Left cardiac atrium (tissue), 4 donors: ENCODE measurements at places on chromosomes 5 and 9.

DNA sequence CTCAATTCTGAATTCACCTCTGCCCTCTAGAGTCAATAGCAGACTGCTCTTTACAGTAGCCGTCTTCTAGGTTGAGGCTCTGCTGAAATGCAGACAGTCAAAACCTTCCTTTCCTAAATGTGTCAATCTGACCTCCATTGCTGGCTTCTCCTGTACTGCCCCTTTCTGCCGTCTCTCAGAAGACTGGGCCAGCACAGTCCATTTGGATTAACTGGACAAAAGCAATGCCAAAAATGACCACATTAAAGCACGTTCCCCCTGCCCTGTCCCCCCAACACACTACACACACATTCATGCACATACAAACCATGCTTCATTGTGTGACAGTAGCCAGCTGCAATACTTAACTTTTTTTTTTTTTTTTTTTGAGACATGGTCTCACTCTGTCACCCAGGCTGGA lies 130.2 kb upstream of the LIFR start:
- DNase-seq: no peak

- DNase-seq: peak; percentile 45
Measured at GRCh38 chr9:14344053-14344524, 30.1 kb upstream of the NFIB start.

GRCh38 chr9:87337335-87338087 lies 160.2 kb upstream of the DAPK1 start:
- DNase-seq: no peak

GRCh38 chr5:1107167-1108022 lies 4.5 kb downstream of the SLC12A7 start:
- DNase-seq: no peak

- no peak for DNase-seq
Measured at GRCh38 chr9:88773627-88774244, 217.5 kb upstream of the S1PR3 start.

DNA sequence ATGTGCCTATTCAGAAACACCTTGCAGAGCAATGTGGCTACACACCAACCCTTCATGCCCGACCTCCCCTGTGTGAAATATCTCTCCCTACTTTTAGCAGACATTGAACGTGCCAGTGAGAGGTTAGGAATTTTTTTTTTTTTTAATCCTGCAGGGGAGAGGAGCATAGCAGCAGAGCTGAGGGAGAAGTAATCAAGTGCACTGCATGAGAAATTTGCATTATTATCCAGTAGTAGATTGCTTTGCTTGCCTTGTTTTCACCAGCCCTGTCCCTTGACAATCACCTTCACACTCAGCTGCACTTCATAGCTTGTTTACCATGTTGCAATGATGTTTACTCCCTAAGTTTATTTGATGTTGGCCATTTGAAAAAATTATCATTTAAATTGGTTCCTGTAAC lies 489.6 kb upstream of the ZNF608 start:
- DNase-seq: no peak

GRCh38 chr5:74430631-74431289 lies 209.8 kb downstream of the ENC1 start:
- DNase-seq: no peak

GRCh38 chr9:20442461-20443319 lies 179.6 kb downstream of the MLLT3 start:
- no peak for DNase-seq

DNA sequence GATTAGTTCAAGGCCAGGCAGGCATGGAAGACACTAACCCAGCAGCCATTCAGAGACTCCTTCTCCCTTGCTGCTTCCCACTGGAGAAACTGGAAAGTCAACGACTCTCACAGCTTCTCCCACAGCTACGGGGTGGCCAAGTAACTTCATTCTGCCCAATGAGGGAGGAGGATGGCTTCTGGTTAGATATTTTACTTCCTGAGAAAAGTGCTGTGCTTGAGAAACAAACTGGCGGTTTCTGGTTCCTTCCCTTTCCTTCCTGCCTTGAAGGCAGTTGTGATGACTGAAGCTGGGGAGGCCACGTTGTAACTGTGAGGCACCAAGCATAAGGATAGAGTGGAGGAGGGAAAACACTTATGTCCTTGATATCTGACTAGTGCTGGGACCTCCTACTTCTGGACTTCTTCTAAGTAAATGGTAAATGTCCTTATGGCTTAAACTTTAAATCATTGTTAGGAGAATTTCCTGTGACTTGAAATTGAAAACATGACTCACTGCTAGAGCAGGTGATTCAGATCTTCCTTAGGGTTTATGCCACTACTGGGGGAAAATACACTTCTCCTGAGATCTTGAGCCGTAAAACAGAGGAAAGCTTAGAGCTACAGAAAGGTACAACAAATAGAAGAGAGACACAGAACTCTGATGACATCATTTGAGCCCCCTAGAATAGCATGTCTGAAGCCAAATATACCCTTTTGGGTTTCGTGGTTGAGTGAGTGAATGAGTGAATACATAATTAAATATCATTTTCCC lies 3.1 kb upstream of the GNPDA1 start:
- DNase-seq: no peak

- peak; percentile 15 for DNase-seq
Measured at GRCh38 chr5:674630-675011, 18.5 kb downstream of the TPPP start.

GRCh38 chr9:72857624-72857996 lies 95.2 kb downstream of the ALDH1A1 start:
- no peak for DNase-seq

- no peak for DNase-seq
Measured at GRCh38 chr5:56685503-56686217, 129.7 kb upstream of the MAP3K1 start.
